Glutamatergic neuron (in vitro differentiated cells): ENCODE measurements at places on chromosomes 13 and 19. TPM values are rescaled to one million over a fixed set of nuclear protein-coding genes. Genes with fewer than 3 reads are reported as not detected.

DNA sequence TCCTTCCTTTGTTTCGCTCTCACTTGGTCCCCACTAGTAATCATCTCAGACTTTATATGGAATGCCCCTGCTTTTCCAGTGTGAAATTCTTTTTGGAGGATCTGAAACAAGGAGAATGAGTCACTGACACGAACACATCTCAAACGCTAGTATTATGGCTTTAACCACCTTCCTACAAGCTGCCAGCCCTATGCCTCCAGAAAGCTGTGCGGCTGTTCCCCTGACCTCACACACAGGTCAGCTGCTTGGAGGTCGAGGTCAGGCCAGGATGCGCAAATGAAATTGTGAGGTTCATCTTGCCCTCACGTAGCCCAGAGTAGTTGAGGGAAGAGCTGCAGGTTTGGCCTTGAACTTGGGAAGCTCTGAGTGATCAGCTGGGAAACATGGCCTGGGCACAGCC, 449.8 kb downstream of the FGF9 start:
- DNase-seq = no peak

- DNase-seq = no peak
These were observed 69.1 kb downstream of the TNFSF11 start for GRCh38 chr13:42643076-42643475.

The COL4A1 gene
- 14.6 TPM for total RNA-seq

The PODNL1 gene
- 8.9 TPM for total RNA-seq

DNA sequence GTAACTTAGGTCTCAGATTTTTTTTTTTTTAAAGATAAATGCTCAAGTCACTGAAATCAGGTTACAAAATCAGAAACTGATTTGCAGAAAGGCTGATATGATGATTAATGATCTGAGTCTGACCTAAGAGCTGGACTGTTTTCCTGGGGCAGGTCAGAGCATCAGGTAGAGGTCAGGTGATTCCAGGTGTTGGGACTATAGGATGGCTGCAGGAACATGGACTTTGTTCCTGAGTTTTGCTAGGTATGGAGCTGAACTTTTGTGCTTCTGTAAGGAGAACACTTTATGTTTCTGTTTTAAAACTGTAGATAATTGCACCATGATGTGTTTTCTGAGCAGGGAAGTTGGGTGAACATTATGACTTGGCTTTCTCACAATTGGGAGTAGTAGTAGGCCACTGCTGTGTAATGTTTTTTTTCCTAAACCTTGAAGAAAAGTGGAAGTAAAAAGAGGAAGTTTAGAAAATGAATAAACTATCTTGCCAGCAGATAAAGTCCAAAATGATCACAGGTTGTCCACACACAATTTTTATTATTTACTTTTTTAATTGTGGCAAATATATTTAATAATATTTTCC, 297.2 kb downstream of the DCT start:
- no peak for DNase-seq

- DNase-seq = no peak
These were observed 2.6 kb upstream of the HAUS5 start for GRCh38 chr19:35609851-35610353.

DNA sequence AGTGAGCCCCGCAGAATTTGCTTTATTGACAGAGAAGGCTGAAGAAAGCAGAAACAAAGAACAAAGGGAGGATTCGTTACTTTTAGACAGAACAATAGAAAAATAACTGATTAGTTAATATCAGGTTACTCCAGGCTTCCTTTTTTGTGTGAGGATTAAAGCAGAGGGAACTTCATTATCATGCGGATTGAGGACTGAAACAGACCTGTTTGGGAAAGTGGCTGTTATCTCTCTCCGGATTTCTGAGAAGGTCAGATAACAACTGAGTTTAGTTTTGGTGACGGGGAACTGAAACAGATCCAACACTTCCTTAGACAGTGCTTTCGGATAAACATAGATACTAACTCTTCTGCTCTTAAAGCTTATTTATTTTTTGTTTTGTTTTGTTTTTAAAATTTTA, 246.4 kb upstream of the ZNF507 start:
- no peak for DNase-seq

The HOOK2 gene
- total RNA-seq = 40.1 TPM

- no peak for DNase-seq
These were observed 375.5 kb upstream of the SLITRK5 start for GRCh38 chr13:87295636-87296035.
